ENCODE measurements at places on chromosomes 4 and X.

DNA sequence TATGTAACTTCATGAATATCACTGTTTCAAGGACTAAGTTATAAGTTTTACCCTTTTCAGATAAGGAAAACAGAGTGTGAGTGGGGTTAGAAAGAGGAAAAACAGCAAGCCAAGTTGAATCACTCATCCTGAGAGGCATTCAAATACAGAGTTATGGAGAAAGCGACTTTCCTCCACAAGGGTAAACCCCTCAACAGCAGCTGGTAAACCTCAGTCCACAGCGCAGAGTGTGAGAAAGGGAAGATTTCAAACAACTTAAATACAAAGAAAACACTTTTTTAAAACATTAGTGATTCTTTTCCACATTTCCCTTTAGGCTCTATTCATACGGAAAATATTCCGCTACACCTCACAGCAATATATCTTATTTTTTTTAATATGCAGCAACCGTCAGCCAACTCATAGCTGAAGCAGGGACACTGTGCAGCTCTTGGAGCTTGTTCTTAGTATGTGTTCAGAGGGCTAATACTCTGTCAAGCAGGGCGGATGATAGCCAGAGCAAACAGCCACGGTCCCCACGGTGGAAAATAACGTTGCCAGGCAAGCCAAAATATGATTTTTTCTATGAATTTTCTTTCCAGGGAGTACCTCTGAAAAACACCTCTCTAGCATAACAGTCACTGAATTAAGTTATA is 488.9 kb upstream of the FAT1 start:
- no peak for DNase-seq

- no peak for DNase-seq
Measured at GRCh38 chr4:91058345-91058744, 931.2 kb downstream of the CCSER1 start.

DNA sequence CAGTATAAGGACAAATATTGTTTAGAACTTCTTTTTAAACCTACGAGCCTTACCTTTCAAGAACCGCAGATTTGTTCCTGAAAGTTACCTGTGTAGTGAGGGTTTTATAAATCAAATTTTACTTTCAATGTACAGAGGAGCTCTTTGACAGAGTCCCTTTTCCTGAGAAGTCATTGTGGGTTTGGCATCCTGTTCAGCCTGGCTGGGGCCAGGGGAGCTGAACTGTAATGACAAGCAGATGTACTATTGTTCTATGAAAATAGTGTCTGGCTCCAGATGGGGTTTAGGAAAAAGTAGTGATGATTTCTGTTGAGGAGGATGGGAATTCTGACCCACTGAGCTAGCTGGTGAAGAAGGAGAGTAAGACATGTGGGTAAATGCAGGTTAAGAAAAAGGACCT is 196.2 kb upstream of the PGRMC2 start:
- DNase-seq = no peak

GRCh38 chr4:101685126-101685525 is 105.4 kb upstream of the BANK1 start:
- DNase-seq = no peak

- DNase-seq = no peak
Measured at GRCh38 chr4:175459571-175459970, 352.5 kb downstream of the GPM6A start.

- no peak for DNase-seq
Measured at GRCh38 chr4:525660-526059, 26.6 kb downstream of the PIGG start.

DNA sequence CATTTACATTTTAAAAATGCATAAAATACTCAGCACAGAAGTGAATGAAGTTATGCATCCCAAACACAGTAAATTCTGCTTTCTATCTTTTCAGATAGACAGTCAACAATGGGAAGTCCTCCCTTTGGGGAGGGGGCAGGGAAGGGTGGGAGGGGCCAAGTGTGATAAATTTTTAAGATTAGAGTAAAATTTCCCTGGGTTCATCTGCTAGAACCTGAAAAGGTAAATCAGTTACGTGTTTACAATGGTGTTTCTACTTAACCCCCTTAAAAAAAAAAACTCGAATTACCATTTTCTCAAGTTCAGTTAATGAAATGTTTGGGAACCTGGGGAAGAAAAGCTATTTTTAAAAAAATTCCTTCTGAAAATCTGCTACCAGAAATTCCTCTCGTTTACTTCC is 9.1 kb downstream of the PITX2 start:
- DNase-seq = no peak

GRCh38 chr4:4580494-4580893 is 38.6 kb upstream of the STX18 start:
- DNase-seq = no peak

GRCh38 chrX:39767446-39767845 is 330.3 kb downstream of the BCOR start:
- no peak for DNase-seq

GRCh38 chr4:85783483-85783882 is 308.5 kb downstream of the ARHGAP24 start:
- DNase-seq = no peak

- no peak for DNase-seq
Measured at GRCh38 chrX:153694687-153695270, 7.1 kb downstream of the SLC6A8 start.

- DNase-seq = no peak
Measured at GRCh38 chrX:136911253-136911652, 30.7 kb upstream of the RBMX start.

- no peak for DNase-seq
Measured at GRCh38 chr4:52312722-52313121, 261.6 kb downstream of the SPATA18 start.

GRCh38 chr4:131613824-131614216 is 1535.3 kb upstream of the PCDH10 start:
- DNase-seq = no peak

DNA sequence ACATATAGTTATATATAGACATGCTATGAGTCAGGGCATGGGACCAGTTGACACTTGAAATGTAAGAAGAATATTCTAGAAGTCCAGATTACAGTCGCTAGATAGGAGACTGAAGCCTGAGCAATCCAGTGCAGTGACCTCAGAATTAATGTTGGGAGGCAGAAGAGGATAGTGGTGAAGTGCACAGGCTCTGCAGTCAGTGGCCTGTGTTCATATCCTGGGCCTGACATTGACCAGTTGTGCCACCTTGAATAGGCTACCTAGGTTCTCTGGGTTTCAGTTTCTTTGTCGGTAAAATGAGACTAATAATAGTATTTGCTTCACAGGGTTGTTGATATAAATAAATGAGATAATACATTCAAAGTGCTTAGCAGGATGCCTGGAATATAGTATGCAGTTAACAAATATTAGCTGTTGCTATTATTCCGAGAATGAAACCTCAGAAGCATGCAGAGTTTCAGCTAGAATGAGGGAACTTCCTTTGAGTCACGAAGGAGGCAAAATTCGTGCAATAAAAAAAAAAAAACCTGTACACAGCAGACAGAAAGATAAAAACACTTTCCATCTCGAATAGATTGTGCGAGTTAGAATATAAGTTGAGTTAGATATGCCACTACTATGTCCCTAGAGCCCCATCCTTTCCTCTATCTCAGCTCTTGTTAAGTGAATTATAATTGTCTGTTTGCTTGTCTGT is 4.0 kb upstream of the SH2D1A start:
- DNase-seq = no peak

DNA sequence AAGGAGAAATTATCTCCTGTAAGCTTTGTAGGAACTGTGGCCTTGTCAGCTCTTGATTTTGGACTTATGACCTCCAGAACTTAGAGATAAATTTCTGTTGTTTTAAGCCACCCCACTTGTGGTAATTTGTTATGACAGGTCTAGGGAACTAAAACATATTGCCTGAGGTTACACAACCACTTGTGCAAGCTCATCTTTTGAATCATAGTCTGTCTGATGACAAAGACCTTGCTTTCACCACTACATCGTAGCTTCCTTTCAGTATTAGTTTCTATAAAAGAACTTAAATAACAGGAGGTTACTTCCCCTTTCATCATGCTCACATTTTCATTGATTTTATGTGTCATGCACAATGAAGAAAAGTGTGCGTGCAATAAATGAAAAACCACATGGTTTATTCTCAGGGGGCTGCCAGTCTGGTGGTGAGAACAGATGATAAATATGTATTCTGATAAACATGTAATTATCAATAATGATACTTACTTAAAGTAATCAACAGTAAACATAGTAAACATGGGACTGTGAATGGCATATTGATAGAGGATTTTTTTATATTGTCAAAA is 690.0 kb upstream of the HS3ST1 start:
- DNase-seq = peak; percentile 56

DNA sequence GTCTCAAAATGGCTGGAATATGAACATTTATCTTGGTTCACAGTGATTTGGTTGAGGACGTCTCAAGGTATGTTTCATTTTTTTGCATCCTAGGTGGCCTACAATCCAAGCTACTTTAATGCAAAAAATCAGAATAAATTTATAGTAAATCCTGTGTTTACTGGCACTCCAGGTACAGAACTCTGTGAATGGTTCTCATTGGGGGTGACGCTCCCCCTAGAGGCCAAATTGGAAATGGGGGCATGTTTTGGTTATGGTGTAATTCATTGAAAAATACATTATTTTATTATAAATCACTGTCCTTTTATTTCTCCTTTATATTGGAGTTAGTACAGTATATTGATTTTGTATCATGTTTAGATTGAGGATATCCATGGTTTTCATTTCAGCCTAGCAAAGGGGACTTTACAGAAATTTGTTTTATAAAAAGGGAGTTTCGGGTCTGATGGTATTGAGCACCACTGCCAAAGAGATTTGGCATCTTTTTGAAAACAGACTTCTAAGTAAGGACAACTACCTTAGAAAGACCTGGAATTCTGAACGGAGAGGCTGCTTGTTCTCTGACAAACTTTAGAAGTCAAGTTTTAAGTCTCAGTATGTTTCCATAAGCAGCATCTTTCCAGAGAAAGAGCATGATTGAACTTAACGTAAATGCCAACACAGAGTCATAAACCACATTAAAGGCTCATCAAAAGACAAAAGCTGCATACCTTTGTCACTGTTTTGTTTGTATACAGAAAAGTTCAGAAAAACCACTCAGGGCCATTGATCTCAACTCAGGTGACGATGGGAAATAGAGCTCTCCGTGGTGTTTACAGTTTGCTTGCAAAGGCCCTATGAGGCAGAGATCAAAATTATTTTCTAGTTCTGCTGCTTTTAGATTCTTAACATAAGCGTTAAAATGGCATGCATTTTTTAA is 19.4 kb downstream of the MTM1 start:
- DNase-seq = no peak

GRCh38 chr4:167218022-167218608 is 16.2 kb downstream of the SPOCK3 start:
- DNase-seq = no peak

GRCh38 chr4:65665771-65666523 is 4.3 kb downstream of the EPHA5 start:
- DNase-seq = no peak

DNA sequence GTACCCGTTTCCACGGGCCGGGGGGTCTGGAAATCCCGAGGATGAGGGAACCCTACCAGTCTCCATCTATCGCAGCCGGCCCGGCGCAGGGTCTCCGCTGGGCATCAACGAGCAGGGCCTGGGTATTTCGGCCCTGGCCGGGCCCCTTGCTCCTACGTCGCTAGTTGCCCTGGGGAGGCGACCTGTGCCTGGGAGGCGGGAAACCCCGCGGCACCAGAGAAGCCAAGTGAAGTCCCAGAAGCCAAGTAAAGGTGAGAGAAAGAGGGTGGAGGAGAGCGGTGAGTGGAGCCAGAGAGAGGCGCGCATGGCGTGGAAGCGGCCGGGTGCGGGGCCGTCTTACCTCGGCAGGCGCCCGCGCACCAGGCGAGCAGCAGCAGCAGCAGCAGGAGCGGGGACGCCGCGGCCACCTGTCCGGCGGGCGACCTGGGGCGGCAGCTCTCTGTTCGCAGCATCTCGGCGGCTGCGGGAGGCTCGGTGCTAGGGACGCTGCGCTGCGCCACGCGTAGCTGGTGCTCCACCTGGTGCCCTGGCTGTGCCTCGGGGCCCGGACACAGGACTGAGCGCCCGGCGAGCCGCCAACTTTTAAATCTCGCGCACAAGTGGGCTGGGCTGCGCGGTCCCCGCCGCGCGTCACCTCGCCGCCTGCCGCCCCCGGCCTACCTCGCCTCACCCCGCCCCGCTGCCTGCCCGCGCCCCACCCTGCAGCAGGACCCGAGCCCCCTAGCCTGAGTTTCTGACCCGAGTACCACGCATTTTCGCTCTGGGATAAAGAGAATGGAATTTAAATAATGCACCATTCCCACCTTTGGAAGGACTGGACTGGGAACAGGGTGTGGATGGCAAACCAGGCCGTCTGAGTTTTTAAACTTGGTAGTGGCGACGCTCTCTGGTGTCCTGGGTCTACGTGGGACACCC is at the start of gene NMU:
TSS of gene NMU (minus strand) at position 558 of the 915 bp plus-strand sequence. CDS start at position 452, 106 bp downstream.
- no peak for DNase-seq

DNA sequence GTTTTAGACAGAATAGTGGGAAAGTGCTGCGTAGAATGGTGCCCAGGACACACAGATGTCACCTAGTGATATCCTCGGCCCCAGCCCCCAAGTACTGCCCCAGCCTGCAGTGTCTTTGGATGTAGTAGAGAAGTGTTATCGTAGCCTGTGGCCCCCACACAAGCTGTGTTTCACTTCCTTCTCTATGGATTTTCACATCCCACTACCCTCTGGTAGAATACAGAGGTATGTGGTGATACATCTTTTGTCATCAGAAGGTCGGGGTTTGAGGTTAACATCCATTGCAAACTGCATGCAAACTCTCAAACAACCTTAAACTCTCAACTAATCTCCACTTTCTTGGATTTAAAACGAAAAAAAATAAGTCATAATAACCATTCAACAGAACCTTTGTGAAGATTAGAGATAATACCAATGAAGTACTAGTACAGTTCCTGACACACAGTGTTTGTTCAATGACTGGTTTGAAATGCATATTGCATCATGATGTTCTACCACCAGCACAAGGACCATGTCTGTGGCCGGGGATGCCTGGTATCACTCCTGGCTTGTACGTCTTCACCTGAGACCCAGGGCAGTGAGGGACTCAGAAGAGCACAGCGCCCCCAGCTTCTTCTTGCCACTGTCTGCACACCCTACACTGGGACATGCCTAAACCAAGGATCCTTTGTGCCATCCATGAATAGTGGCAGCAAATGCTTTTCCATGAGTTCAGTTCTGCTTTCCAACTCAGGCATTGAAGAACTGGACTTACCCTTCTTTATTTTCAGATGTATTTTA is 267.3 kb downstream of the DCTD start:
- no peak for DNase-seq

DNA sequence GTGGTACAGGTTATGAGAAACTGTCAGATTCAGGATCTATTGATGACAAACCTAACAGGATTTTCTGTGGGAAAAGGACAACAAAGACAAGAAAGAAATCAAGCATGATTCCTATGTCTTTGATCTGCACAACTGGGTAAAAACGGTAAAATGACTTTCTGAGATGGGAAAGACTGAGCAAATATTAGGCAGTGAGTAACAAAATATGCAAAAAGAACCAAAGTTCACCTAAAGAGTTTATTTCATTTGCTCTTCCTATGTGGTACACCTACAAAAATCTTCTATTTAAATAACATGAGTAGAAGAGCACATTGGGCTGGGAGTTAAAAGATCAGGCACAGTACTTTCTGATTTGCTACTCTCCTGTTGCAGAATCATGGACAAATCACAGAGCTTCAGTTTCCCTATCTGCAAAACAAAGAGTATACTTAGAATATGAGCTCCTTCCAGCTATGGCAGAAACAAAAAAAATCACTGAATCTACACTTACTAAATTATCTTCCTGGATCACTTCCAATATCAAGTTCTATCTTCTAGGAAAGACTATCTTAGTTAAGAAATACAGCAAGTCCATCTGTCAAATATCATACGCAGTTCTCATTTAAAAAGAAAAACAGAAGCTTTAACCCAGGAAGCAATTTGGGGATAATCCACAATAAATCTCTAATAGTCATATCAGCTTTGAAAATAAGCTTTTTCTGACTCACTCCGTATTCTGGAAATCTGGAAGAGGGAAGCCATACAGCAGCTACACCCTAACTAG is 37.4 kb downstream of the NFXL1 start:
- DNase-seq = no peak

- no peak for DNase-seq
Measured at GRCh38 chrX:135707880-135708279, 5.6 kb upstream of the CT45A1 start.
